ENCODE measurements at places on chromosomes 5 and 9.

DNA sequence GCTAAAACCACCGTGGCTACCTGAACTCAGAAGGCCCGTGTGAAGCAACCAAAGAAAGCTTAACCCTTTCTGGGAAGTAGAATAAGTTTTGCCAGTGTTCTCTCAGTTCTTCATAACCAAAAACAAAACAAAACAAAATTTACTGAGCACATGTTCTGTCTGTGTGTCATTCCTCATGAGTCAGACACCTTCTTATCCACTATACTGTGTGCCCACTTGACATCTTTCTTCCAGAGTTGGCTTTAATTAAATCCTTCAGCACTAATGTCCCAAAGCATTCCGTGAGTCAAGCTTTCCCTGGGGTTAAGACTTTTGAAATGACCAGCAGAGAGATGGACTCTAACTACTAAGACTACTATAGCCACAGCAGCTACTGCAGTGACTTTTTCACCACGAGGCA, 61.3 kb downstream of the GLIS3 start:
- DNase-seq, result no peak

DNA sequence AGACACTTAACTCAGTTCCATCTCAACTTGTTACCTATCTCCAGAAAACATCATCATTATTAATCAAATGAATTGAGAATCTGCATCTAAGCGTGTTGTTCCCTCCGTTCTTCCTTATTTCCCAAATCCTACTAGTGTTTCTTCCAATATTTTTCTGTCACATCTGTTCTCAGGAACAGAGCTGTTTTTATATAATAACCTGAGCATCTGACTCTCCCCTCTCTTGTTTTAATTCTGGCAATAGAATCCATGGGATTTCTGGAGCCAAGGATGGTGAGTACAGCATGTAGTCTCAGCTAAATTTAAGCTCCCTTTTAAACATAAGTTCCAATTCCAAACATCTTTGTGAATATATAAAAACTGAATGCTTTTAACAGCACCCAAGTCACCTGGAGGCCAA, 558.3 kb downstream of the DTWD2 start:
- DNase-seq, result no peak

DNA sequence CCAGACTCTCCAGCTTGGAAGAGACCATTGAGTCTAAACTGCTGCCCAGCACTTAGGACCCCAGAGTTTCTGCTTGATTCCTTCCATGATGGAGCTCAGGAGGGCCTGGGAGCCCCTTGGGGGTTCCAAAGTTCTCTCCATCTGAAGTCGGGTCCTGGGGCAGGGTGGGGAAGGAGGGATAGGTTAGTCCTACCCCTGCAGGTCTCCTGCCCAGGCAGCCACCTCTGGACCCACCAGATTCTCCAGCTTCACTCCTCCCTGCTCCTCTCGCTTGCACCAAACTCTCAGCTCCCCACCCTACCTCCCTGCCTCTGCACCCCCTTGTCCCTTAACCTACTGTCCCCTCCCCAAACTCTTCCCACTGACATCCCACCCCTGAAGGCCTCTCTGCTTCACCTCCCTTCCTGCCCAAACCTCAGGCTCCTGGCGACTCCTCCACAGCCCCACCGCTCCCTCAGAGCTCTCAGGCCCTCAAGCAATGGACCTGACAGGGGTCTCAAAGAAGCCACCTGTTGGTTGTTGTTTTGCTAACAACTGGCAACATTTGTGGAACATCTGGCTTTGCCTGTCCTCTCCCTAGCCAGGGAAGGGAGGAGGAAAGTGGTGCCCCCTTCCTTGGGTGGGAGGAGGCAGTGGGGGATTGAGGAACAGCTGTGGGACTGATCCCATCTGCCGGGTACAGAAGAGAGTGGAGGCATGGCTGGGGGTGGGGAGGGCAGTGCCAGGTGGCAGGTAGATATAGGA, 137.5 kb downstream of the RGS3 start:
- no peak for DNase-seq

DNA sequence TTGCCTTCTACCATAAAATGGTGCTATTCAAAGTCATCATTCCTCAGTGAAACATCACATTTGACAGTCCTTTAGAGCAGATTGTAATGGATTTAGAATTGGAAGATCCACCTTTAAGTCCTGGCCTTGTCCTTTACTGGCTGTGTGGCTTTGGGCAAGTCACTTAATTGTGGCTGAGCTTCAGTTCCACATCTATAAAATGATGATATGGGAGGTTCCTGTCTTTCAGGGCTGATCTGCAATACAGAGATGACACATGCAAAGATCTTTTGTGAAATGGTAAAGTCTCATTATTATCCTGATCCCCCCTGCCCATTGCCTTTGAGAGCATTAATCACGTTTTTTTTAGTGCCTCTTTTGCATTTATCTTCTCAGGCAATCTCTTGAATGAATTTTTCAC, 58.2 kb downstream of the ZFAND5 start:
- no peak for DNase-seq

GRCh38 chr5:102762095-102762534, 7.0 kb downstream of the PAM start:
- DNase-seq, result no peak

GRCh38 chr5:95424526-95424925, 33.4 kb downstream of the FAM81B start:
- no peak for DNase-seq

DNA sequence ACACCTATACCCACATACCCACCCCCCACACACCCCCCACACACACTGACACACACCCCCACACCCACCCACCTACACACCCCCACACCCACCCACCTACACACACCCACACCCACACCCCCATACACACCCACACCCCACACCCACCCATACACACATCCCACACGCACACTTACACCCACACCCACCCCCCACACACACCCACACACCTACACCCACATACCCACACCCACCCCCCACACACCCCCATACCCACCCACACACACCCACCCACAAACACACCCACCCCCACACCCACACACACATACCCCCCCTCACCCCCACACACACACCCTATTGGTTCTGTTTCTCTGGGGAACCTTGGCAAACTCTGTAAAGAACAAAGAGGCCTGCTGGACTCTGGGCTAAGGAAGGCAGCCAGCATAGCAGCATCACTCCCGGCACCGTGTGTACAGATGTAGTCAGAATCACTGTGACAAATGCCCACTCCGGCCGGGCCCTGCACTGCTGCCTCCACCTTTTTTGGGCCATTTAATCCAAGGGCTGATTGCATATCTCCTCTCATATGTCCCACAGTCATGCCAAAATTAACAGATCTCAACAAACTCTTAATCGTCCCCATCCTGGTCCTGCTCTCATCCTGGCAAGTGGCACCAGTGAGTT, 42.3 kb downstream of the COL23A1 start:
- DNase-seq, result no peak

- DNase-seq, result no peak
Measured at GRCh38 chr5:150058480-150059126, 27.8 kb downstream of the CSF1R start.

GRCh38 chr5:72511366-72511765, 4.2 kb upstream of the ZNF366 start:
- DNase-seq, result no peak

GRCh38 chr9:123369296-123369695, 13.3 kb downstream of the CRB2 start:
- no peak for DNase-seq

- DNase-seq, result no peak
Measured at GRCh38 chr5:179616002-179616594, 7.4 kb downstream of the HNRNPH1 start.

DNA sequence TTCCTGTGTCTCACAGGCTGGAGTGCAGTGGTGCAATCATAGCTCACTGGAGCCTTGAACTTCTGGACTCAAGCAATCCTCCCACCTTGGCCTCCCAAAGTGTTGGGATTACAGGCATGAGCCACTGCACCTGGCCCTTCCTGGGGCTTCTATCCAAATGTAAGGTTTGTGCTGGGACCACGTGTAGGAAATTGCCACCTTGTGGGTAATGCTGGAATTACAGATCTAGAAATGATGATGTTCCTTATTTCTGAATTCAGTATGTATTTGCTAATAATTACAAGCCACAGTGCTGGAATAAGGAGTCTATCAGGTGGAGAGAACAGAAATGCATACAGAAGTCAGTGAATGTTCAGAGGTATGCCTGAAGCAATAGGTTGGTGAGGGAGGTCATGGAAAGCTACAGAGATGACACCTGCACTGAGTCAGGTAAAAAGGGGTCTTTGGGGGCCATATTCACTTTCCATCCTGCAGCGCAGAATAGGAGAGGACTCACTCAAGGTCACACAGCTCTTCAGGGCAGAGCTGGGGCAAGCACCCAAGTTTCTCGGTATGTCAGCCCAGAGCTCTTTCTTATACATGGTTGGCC, 8.8 kb upstream of the IGFBPL1 start:
- no peak for DNase-seq

- no peak for DNase-seq
Measured at GRCh38 chr9:90813046-90813445, 11.4 kb downstream of the SYK start.

GRCh38 chr5:160271836-160272235, 40.5 kb downstream of the CCNJL start:
- DNase-seq, result no peak

DNA sequence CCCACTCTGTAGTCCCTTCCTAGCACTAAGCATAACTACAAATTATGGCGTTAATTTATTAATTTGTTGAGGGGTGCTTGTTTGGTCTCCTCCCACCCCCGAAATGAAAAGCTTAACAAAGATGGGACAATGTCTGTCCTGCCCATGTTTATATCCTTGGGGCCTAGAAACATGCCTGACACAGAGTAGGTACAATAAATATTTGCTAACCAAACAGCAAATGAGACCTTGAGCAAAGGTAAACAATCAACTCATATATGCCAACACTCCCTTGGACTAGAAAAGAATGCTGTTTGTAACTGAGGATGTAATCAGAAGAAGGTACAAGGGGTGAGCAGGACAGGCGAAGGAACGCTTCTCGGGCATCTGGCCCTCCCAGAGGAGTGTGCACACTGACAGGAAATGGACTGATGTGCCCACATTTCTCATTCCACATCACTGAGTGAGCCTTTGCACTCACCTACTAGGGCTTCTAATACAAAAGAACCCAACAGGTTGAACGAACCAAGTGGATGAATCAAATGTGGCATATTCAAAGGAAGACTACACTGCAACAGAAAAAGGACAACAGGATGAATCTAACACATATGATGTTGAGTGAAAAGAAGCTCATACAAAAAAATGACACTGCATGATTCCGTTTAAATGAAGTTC, 66.8 kb downstream of the MED27 start:
- DNase-seq, result no peak
